Stimulated activated CD8-positive, alpha-beta memory T cell treated with anti-CD3 and anti-CD28 coated beads, Interleukin-4, amount 100 ng/mL, for 1 hour (primary cell): ENCODE measurements at places on chromosomes 2 and 18.

- DNase-seq, result no peak
Observed at GRCh38 chr2:233453916-233454315, 99.6 kb downstream of the DGKD start.

DNA sequence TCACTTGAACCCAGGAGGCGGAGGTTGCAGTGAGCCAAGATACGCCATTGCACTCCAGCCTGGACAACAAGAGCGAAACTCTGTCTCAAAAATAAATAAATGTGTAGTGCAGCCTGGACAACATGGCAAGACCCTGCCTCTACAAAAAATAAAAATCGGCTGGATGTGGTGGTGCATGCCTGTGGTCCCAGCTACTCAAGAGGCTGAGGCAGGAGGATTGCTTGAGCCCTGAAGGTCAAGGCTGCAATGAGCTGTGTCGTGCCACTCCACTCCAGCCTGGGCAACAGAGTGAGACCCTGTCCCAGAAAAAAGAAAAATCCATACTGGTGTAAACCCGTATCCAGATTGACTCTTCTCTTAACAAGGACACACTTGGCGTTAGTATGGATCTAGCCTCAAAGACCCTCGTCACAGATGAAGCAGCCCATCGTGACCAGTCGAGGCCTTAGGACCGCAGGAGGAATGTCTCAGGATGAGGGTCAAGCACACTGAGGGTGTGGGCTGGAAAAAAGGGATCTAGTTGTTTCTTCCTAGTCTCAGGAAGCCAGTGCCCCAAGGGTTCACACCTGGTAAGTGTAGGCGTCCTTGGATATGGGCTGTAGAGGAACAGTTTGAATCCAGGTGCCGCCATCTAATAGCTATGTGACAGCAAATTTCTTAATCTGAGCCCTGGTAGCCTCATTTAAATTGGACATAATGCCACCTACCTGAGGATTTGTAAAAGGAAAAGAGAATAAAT, 4.0 kb upstream of the GPBAR1 start:
- DNase-seq, result no peak

DNA sequence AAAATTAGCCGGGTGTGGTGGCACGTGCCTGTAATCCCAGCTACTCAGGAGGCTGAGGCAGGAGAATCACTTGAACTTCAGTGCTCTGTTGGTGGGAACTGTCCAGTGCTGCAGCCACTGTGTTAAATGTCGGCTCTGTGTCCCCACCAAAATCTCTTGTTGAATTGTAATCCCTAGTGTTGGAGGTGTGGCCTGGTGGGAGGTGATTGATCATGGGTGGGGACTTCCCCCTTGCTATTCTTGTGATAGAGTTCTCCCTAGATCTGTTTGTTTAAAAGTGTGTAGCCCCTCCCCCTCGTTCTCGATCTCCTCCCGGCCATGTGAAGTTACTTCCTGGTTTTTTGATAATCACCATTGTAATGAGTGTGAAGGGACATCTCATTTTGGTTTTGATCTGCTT, 9.8 kb upstream of the RPL31 start:
- no peak for DNase-seq

DNA sequence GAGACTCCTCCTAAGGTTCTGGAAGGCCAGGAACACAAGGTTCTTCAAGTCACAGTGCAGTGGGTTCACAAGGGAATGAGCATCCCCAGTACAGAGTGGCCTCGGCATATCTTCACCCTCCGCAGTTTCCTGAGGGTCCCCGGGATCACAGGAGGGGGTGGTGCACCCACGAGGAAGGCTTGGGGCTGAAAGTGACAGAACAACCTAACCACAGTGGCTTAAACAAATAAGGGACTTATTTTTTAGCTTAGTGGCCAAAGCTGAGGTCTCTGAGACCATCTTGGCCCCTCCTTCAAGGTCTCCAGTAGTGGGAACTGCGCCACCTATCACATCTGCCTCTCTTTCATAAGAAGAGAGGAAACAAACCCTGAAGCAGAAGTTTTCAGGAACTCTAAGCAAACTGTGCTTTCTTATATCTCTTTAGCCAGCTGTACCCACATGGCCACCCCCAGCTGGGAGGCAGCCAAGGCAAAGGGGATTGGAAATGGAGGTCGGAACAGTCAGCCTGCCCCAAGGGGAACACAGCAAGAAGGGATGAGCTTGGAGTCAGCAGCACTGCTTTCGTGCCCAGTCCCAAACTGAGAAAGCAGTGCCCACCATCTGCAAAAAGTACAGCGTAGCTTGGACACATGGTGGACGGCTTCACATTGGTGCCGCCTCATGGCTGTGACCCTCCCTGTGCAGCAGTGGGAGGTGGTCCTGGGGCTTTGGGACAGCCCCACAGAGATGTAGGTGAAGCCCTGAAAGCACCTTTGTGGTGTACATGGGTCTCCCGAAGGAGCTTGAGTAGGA, 260.0 kb upstream of the ID2 start:
- no peak for DNase-seq

GRCh38 chr18:27493182-27493581, 308.1 kb upstream of the CHST9 start:
- no peak for DNase-seq

- no peak for DNase-seq
Observed at GRCh38 chr2:15198051-15198450, 363.1 kb downstream of the NBAS start.

GRCh38 chr2:112618383-112618782, 27.4 kb upstream of the SLC20A1 start:
- no peak for DNase-seq

DNA sequence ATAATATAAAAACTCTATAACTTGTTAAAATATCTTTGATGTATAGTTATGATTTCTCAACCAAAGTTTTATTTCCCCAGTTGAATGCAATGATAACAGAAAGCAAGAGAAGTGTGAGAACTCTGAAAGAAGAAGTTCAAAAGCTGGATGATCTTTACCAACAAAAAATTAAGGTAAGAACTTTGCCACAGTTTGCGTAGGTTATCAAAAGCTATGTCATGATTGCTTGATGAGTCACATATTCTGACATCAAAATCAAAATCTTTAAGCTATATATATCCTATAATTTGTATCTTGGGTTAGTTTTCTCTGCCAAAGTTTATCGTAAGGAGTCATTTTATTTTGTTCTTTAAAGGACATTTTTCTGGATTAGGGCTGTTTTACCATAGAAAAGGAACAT, 35.0 kb downstream of the NDC80 start:
- DNase-seq, result no peak

DNA sequence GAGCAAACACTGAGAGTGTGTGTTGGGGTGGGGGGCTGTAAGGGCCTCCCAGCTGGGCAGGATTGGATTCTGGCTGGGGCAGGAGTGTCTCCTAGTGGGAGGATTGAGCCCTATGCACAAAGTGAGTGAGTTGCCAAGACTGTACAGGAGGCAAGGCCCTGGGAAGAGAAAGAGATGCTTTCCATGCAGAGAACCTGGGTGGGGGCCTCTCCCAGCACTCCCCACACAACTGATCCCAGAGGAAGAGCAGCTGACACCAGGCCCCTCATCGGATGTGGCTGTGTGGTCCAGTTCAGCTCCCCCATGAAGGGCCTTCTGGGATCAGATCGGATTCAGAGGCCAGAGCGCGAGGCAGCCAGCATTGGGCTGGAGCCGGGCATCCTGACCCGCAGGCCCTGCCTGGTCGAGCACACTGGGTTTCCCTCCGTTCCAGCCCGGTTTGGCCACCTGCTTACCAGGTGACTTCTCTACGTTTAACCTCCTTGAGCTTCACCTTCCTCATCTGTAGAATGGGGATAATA, 49.4 kb upstream of the FAHD2A start:
- DNase-seq, result no peak

- no peak for DNase-seq
Observed at GRCh38 chr18:2655954-2656236, 369 bp downstream of the SMCHD1 start.

GRCh38 chr18:7601936-7602335, 34.8 kb downstream of the PTPRM start:
- DNase-seq, result no peak

- DNase-seq, result no peak
Observed at GRCh38 chr2:65639156-65639864, 206.9 kb upstream of the SPRED2 start.

DNA sequence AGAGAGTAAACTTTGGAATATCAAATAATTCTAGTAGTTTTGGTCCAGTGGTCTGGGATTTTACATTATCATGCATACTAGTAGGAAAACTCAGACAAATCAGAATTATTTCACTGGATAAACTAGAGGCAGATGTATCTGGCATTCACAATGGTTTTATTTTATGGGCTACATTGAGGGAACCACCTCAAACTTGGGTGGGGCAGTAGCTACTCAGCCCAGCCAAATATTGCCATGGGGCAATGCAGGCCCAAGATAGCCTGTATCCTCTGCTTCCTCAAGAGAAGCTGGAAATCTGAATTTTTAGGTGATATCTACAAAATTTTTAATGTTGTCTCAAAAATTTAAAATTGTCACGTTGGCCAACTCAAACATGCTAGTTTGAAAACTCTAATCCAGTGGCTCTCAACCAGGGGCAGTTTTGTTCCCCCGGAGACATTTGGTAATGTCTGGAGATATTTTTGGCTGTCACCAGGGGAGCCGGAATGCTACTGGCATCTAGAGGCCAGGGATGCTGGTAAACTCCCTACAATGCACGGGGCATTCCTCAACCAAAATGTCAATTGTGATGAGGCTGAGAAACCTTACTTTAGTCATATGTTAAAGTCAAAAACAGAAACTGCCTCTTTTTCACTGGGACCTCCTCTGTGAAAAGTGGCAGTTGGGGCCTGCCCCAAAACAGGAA, 172.8 kb upstream of the SPRED2 start:
- no peak for DNase-seq

DNA sequence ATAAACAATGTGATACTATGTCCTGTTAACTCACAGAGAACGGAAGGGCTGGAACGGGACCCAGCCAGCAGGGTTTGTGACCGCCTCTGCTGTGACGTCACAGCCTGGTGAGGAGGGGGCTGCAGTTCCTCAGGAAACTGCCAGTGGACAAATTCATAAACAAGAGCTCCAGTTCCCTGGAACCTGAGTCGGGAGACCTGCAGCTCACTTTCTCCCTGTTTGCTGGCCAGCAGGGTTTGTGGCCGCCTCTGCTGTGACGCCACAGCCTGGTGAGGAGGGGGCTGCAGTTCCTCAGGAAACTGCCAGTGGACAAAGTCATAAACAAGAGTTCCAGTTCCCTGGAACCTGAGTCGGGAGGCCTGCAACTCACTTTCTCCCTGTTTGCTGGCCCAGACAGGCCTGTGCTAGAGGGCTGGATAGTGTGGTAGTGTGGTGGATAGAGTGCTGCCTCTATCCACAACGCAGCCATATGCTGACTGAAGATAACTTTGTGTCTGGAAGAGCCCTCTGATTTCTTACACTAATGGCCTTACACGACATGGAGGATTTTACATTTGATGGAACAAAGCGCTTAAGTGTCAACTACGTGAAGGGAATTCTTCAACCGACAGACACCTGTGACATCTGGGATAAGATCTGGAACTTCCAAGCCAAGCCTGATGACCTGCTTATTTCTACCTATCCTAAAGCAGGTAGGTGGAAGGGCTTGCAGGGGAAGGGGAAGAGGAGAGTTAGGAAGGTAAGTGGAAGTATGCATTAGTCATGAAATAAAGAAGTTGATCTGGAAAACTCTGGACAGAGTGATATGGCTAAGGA, at the start of gene SULT1C4:
TSS of gene SULT1C4 (plus strand) at position 140 of the 816 bp plus-strand sequence. CDS start at position 524, 384 bp downstream.
- DNase-seq, result no peak

DNA sequence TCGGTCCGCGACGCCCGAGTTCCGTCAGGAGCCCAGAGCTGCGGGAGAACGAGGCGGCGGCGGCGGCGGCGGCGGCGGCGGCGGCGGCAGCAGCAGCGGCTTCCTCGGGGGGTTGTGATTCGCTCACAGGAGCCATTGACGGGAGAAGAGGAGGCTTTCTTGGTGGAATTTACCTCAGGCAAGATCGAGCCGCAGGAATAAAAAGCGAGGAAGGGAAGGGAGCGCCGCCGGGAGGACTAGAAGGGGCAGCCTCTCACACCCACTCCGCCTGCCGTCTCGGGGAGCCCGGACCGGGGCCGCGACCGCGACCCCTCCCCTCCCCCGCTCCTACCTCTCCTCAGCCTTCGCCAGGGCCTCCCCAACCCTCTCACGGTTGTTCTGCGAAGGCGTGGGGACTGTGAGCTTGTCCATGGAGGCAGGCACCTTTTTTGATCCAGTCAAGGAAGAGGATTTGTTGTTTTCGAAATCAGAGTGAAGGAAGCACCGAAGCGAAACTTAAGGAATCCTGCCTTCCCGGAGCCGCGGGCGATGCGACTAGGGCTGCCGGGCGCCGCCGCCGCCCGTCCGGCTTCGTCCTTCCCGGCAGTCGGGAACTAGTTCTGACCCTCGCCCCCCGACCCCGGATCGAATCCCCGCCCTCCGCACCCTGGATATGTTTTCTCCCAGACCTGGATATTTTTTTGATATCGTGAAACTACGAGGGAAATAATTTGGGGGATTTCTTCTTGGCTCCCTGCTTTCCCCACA, 506 bp downstream of the BMPR2 start:
- DNase-seq, result no peak

GRCh38 chr2:176501617-176502016, 232.4 kb downstream of the MTX2 start:
- DNase-seq, result no peak

DNA sequence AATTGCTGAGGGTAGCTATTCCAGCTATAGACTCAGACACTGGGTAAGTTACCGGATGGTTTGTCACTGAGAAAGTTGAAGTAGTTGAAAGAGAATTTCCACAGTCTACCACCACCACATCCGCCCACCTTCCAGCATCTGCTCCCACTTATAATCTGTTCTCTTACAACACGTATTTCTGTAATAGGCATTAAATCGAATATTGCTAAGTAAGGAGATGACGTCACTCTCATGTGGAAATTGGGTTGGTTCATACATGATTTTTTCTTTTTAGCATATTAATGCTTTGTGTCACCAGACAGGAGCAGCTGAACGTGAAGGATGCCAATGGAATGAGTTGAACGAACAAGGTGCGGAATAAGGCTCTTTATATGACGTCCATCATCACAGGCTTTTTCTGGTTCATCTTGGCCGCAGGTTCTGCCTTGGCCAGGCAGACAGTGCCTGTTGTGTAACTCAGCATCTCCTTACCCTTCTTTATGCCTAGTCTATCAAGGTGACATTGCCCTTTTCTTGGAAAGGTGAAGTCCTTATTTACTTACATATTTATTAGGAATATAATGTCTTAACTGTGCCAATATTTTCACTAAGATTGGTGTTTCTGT, 45.9 kb downstream of the THUMPD2 start:
- DNase-seq, result no peak

DNA sequence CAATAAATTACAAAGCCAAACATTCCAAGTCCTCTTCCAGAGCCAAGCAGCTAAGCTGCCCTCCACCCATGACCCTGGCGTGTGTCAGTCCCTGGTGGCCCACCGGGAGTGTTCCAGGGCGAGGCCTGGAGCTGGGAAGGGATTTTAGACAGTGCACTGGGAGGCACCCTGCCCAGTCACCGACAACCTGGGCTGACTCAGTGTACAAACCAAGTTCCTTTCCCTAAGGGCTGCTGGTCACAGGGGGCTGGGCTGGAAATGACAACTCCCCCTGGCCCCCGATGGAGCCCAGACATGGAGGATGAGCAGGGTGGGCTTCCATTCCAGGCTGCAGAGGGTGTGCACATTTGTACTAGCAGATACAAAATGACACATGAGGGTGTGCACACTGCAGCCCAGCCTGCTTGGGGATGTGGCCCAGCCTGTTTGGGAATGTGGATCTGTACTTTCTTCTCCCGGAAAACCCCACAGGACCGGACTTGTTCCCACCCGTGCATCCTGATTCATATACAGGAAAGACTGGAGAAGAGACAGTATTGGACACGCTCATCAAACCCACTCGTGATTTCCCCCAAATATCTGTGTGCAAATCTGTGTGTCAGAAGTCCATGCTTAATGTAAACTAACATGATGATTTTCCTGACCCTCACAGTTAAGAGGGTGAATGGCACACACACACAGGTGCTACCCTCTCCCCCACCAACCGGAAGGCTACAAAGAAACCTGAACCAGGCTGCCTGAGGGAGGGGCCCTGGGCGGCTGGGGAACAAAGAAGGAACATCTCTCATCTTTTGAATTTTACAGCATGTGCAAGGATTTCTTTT, 58.9 kb downstream of the NDUFA10 start:
- no peak for DNase-seq
